ENCODE measurements at places on chromosomes 7 and 10.

GRCh38 chr10:45198486-45199204 is 116.8 kb downstream of the OR13A1 start:
- no peak for DNase-seq

DNA sequence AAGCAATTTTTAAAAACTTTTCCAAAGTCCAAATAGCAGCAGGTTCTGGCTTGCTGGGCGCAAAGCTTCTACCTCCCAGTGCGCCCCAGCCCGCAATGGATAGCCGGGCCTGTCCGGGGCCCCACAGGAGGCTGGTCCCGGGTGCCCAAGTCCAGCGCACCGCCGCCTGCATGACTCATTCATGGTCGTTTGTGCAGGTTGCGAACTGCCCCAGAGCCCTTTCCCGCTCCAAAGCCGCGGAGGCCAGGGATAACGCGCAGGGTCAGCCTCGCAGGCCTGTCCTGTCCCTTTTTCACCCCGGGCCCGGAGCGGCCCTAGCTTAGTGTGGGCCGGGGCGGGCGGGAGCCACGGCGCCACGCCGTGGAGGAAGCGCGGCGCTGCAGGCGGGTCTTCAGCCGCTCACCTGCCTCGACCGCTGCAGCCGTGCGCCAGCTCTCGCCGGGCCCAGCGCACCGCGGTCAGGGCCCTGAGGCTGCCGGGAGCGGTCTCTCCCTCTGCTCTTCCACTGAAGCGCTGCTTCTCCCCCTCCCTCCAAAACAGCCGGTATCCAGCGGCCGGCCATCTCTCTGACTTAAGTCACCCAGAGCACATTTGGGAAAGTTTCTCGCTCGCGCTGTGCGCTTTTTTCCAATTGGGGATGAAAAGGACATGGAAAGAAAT is 1.7 kb upstream of the EGR2 start:
- DNase-seq, result no peak

DNA sequence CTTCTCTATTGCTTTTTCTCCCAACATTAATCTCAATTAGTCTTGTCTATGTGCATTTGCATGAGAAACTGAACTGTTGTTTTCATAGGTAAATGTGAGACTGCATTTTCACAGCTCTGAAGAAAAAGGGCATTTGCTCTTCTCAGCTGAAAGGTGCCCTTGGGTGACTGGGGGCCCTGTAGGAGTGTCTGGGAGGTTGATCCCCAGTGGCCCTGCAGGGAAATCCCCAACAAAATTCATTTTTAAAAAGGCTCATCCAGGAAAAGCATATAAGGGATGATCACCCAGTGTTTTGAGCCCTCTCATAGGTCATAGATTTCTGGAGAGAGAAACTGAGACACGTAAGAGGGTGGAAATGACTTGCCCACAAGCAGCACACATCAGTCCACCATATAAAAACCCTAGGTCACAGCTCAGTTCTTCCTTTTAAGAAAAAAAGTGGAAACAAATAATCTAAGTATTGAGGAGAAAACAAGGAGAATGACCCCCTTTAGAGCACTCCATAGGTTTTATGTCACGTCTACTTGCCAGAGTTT is 190.3 kb upstream of the AHR start:
- no peak for DNase-seq

DNA sequence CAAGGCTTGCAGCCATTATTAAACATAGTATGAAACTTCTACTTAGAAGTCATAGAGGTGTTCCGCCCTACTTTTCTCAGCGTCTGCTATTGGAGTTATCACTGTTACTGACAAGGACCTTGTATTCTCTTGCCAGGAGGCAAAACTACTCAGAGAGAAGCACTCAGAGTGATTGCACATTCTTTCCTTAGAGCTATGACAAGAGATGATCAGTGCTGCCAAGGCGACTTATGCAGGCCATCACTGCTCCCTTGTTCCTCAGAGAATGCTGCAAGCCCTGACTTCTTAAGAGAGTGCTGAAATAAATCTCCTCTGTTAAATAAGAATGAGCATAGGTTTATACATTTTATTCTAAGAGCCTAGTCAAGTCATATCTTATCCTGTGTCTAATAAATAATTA is 534.6 kb upstream of the PHF14 start:
- DNase-seq, result no peak

- DNase-seq, result no peak
Measured at GRCh38 chr10:129481641-129482040, 14.6 kb downstream of the MGMT start.

DNA sequence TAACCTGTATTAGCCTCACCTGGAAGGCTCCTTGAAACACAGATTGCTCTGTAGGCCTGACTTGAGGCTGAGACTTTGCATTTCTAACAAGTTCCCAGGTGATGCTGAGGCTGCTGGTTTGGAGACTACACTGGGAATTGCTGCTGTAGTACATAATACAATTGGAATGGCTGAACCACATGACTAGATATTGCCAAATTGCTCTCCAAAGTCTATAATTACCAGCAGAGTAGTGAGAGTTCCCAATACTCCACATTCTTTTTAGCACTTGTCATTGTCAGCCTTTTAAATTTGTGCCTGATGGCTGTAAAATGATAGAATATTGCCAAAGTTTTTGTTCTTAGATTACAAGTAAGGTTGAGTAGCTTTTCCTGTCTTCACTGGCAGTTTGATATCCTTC is 39.9 kb downstream of the PLEKHA8 start:
- DNase-seq, result no peak

DNA sequence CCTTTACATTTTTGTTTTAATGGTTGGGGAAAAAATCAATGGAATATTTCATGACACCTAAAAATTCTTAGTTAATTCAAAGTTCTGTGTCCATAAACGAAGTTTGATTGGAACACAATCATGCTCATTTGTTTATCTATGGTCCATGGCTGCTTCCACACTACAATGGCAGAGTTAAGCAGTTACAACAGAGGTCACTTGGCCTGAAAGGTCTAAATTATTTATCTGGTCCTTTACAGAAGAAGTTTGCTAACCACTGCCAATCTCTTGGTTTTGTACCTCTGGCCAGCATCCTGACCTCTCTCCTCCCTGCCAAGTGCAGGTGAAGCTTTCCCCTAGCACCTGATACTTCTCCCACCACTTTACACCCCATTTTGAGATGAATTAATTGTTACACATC is 61.5 kb downstream of the SRPK2 start:
- no peak for DNase-seq

GRCh38 chr10:100793055-100793454 is 47.7 kb downstream of the PAX2 start:
- no peak for DNase-seq

GRCh38 chr7:31052841-31053601 is 913 bp downstream of the ADCYAP1R1 start:
- DNase-seq, result no peak

DNA sequence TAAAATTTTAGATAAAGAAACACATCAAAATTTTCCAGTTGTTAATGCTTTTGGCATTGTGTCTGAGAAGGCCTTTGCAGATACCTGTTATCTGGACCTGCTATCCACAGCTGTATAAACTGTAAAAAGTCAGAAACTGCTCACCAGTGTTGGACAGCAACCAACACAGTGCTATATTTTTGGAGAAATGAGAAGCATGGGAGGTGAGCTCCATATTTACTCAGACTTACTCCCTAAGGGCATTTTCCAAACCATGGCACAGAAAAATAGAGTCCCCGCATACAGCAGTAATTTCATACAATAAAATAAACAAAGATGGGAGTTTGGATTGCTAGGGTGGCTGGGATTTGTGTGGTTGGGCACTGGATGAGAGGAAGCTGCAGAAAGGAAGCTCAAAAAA is 136.3 kb upstream of the GLI3 start:
- DNase-seq, result no peak

GRCh38 chr7:117249696-117250095 is 73.2 kb downstream of the WNT2 start:
- no peak for DNase-seq

DNA sequence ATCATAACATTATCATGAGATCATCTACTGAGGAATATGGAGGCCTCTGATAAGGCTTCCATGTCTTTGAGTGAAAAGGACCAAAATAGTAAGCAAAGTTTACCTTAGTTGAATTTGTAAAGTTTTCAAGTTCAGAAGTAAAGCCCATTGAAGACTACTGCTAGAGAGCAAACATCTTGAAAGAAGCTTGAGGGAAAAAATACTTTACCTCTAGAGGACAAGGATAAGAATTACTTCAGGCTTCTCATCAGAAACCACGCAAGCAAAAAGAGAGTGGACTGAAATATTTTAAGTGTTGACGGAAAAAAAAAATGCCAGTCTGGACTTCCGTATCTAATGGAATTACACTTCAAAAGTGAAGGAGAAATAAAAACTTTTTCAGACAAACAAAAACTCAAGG is 114.3 kb downstream of the MPP7 start:
- no peak for DNase-seq
